ENCODE measurements at places on chromosomes 12 and 14. TPM values are rescaled to one million over a fixed set of nuclear protein-coding genes. Genes with fewer than 3 reads are reported as not detected.
A peak's percentile ranks its signal among the peaks of the same experiment; 100 is the strongest.

GRCh38 chr14:32710231-32710671, 228.4 kb upstream of the NPAS3 start:
- no peak for DNase-seq

DNA sequence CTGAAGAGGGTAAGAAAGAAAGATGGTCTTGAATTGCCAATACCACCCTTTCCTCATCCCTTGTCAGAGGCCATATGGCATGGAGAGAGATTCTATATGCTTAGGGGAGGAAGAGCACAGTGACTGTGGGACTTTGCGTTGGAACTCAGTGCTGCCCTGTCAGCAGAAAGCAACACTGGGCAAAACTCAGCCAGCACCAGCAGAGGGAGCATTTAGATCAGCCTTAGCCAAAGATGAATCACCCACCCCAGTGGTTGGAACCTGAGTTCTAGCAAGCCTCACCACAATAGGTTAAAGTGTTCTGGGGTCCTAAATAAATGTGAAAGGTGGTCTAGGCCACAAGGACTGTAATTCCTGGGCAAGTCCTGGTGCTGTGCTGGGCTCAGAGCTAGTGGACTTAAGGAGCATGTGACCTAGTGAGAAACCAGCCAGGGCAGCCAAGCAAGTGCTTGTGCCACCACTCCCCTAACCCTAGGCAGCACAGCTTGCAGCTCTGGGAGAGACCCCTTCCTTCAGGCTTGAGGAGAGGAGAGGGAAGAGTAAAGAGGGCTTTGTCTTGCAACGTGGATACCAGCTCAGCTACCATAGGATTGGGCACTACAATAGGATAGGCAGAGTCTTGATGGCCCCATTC, 11.4 kb upstream of the BCAT1 start:
- DNase-seq: no peak

- no peak for DNase-seq
Observed at GRCh38 chr12:114220311-114220710, 185.6 kb downstream of the TBX5 start.

The OTUB2 gene
- total RNA-seq: 7.2 TPM

The PTPN6 gene
- 59.1 TPM for total RNA-seq

GRCh38 chr12:54588110-54588889, at the start of gene PPP1R1A:
PPP1R1A (minus strand) TSS chr12:54588659; CDS start chr12:54588488, 171 bp downstream.
- DNase-seq: no peak

GRCh38 chr12:53867216-53868012, 71.2 kb upstream of the HOXC13 start:
- DNase-seq: no peak

DNA sequence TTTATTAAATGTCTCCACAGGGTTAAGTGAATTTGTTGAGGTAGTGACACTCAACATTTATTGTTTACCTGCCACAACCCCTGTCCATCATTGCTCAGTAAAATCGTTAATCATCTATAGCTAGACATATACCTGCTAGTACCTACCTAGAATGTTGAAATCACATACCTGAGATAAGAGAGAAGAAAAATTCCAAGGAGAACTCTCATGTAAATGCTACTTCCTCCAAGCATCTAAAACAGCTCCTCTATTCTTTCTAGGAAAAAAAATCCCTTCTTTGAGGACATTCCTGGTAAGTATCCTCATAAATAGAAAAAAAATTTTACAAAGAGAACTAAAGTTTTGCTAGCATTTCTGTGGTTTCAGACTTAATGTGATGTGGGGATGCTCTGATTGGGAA, 325.1 kb downstream of the DAD1 start:
- no peak for DNase-seq

The OR6C2 gene
- total RNA-seq: not detected

DNA sequence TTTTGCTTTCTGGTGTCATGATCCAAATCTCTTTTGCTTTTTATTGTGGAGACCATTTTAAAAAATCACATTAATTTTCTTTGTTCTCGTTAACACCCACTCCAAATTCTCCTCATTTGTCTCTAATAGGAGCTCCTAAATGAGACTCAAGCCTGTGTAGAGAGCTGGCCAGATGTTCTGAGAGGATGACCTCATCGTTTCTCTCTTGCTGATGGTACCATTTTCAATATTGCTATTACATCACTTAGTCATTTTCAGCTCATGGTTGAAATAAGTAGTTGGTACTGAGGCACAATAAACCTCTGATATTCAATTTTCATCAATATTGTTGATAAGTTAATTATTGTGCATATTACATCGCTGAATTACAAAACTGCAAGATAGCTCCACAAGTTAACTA, 31.5 kb downstream of the SPTB start:
- no peak for DNase-seq

DNA sequence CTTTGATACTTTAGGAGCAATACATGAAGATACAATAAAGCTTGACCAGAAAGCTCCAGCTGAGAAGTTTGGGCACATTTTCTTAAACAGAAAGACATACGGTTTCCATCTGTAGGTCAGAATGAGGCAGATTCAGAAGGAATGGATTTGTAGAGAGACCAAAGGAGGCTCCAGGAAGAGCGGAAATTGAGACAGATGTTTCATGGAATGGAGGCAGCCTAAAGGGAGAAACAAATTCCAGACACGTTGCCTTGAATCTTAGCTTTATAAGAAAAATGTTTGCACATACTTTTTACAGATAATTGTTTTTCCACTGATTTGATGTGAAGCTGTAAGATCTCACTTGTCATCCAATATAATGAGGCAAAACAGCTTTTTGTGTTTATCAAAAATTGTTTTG, 24.8 kb downstream of the EPYC start:
- no peak for DNase-seq

- DNase-seq: no peak
Observed at GRCh38 chr12:3107071-3107583, 29.9 kb downstream of the TSPAN9 start.

DNA sequence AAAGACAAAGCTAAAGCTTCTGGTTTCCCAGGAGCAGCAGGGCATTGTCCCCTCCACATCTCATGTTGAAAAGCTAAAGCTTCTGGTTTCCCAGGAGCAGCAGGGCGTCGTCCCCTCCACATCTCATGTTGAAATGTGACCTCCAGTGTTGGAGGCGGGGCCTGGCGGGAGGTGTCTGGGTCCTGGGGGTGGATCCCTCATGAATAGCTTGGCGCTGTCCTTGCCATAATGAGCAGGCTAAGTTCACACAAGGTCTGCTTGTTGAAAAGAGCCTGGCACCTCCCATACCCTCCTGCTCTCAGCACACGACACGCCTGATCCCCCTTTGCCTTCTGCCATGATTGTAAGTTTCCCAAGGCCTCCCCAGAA, 123.7 kb downstream of the PIWIL1 start:
- no peak for DNase-seq

- DNase-seq: no peak
Observed at GRCh38 chr12:69684466-69684865, 14.6 kb downstream of the BEST3 start.

GRCh38 chr14:100293497-100294212, 12.6 kb downstream of the SLC25A29 start:
- DNase-seq: peak; percentile 58

DNA sequence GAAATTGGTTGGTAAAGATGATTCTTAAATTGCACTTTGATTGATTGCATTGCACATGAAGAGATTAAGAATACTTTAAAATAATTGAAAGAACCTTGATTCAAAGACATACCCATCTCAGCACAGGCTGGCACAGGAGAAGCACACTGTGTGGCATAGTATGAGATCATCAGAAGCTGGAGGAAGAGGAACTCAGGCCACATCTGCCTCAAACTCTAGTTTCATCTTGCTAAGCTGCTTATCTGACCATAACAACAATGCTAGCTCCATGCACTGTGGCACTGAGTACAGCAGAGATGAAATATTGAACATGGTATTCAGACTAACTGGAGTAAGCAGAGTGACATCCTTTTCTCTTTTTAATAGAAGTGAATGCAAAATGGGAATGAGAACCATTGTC, 99.1 kb downstream of the TBC1D30 start:
- DNase-seq: no peak

The P2RX2 gene
- not detected for total RNA-seq

GRCh38 chr12:30548203-30548602, 147.5 kb downstream of the IPO8 start:
- DNase-seq: no peak

The PLCZ1 gene
- total RNA-seq: not detected

The KLRC4 gene
- not detected for total RNA-seq

- no peak for DNase-seq
Observed at GRCh38 chr14:94622653-94623421, 10.6 kb downstream of the SERPINA3 start.

The GNG2 gene
- total RNA-seq: 8.1 TPM

- no peak for DNase-seq
Observed at GRCh38 chr14:89721956-89722355, 232.6 kb downstream of the EFCAB11 start.

GRCh38 chr12:19234981-19235871, 105.7 kb downstream of the PLEKHA5 start:
- DNase-seq: no peak

The TDRD9 gene
- total RNA-seq: 1.0 TPM

DNA sequence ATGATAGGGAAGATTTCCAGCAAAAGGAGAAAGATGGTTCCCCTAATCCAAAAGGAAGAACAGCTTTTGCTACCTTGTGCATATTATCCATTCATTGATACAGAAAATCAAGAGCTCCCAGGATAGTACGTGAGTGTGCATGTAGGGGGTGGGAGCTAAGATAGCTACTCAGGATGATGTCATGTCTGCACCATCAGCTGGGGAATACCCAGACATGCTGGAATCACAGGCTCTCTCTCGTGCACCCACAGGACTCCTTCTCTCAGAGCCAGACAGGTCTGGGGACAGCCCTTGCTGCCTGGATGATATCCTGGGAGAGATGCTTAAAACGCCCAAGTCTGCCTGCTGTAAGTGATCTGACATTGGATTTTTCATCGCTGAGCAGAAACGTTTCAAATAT, 38.9 kb downstream of the FOXN3 start:
- no peak for DNase-seq

DNA sequence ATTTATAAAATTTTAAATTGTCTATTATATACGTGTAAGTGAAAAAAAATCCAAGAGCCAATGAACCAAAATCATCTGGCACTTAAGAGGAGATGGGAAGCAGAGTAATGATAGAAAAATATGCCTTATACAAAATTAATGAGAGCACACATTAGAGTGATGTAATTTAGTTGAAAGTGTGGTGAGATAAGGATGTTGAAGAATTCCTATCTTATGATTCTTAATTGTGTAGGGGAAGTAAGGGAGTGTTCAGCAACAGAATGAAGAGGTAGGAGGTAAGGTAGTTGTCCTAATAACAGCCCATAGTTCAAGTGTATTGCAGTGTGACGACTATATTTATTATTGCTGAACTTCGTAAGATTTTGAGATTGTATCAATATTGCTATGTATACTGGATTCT, 843.4 kb upstream of the FLRT2 start:
- DNase-seq: no peak

The MYF6 gene
- total RNA-seq: not detected

DNA sequence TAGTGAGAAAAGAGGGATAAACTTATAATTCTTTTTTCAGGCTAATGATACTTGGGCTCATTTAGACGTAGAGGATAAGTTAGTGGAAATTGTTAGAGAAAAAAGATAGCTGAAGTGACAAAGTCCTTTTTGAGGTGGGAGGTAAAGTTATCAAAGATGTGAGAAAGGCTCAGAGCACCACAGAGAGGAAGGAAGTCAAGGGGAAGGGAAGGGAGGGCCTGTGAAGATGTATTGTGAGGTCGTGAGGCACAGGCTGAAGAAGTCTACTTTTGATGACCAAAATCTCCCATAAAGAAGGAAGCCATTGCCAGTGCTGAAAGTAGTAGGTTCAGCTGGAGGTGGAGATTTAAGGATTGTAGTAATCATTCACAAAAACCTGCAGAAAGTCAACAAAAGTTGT, 19.4 kb upstream of the PTGDR start:
- DNase-seq: no peak

DNA sequence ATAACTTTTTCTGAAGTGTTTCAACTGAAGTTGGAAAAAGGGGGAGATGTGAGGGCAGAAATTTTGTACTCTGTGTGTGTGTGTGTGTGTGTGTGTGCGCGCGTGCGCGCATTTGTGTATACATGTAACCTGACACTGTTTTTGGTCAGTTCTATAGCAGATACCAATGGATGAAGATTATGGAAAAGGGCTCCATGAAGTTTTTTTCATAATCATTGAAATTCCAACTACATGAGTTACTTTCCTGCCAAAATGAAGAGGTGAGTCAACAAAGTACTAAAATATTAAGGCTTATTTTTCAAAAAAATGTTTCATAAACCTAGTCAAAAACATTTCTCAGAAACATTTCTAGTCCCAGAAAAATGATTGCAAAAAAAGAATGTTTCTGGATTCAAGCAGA, 25.7 kb upstream of the CERS5 start:
- DNase-seq: no peak

The RHEBL1 gene
- 1.1 TPM for total RNA-seq

DNA sequence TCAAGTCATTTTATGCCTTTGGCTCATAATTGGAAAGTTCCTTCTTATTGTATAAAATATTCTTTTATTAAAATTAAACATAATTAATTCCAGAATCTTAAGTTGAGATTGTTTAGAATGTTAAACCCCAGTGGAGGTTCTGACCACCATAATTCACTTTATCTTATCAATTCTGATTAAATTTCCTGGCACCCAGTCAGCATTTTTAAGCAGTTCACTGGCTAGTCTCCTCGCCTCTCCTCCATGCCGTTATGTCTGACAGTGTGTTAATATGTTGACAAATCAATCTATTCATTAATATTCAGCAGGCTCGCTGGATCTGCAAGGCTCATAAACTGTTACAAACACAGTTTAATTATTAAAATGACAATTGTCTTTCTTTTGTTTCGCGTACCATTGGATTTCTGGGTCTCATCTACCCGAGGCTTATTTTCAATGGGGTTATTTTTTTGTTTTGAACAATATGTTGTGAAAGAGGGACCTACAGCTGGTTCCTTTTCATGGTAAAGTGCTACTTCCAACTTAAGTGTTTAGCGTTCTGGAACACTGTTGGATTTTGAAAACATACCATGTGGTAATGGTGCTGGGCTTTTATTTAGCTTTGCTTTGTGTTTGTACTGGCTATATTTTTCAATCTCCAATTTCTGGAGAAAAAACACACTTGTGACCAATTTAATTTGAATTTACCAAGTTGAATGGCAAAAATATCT, 339.7 kb downstream of the PRKD1 start:
- DNase-seq: no peak

The KRT81 gene
- total RNA-seq: 19.2 TPM

DNA sequence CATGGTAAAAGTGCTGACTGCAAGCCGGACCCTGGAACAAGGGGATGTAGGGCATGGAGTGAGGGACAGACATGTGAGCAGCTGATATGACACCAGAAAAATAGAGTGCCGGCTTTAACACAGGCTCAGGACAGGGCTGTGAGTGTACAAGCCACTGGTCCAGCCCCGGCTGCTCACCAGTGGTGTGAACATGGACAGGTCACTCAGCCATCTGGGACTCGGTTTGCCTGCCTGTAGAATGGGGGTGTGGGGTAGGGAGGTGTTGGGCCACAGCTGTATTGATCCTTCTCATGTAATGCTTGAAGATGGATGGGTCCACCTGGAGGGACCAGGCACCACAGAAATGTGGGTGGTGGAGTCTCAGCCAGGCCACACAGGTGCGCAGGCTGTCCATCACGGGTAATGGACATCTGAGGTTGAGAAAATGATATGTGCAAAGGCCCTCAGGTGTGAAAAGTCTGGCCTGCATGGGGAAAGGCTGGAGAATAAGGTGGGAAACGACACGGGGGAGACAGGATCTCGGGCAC, 10.6 kb upstream of the KRT74 start:
- peak; percentile 58 for DNase-seq

The XPOT gene
- total RNA-seq: 44.8 TPM

Measured in suprapubic skin (tissue), 4 donors.